Sigmoid colon (tissue), 7 donors: ENCODE measurements at places on chromosomes 5 and 9. TPM values are rescaled to one million over a fixed set of nuclear protein-coding genes. Genes with fewer than 3 reads are reported as not detected.

HTR4 gene
- total RNA-seq: 16.1 TPM

PCDHB13 gene
- total RNA-seq: 6.5 TPM

NUTM2F gene
- total RNA-seq: not detected

SLC6A19 gene
- not detected for total RNA-seq

FAXDC2 gene
- 85.0 TPM for total RNA-seq

FOXD4L6 gene
- not detected for total RNA-seq
